ENCODE measurements at places on chromosomes 11 and 22.

GRCh38 chr22:25898707-25899365 is 156.8 kb downstream of the MYO18B start:
- DNase-seq, result no peak

GRCh38 chr11:118247041-118247440 is 5.1 kb downstream of the MPZL3 start:
- no peak for DNase-seq

DNA sequence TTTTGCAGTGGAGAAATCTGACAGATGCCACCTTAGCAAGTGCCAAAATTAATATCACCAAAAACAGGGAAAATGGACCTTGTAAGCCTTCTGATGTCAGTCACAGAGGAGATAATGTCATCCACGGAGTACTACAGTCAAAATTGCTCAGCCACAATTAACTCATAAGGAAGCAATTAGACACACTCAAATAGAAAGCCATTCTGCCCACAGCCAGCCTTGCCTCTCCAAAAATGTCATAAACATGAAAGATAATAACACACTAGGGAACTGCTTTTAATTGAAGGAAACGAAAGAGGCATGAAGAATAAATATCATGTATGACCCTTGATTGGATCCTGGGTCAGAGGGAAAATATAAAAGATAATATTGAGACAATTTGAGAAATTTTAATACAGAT is 505.6 kb upstream of the API5 start:
- no peak for DNase-seq

DNA sequence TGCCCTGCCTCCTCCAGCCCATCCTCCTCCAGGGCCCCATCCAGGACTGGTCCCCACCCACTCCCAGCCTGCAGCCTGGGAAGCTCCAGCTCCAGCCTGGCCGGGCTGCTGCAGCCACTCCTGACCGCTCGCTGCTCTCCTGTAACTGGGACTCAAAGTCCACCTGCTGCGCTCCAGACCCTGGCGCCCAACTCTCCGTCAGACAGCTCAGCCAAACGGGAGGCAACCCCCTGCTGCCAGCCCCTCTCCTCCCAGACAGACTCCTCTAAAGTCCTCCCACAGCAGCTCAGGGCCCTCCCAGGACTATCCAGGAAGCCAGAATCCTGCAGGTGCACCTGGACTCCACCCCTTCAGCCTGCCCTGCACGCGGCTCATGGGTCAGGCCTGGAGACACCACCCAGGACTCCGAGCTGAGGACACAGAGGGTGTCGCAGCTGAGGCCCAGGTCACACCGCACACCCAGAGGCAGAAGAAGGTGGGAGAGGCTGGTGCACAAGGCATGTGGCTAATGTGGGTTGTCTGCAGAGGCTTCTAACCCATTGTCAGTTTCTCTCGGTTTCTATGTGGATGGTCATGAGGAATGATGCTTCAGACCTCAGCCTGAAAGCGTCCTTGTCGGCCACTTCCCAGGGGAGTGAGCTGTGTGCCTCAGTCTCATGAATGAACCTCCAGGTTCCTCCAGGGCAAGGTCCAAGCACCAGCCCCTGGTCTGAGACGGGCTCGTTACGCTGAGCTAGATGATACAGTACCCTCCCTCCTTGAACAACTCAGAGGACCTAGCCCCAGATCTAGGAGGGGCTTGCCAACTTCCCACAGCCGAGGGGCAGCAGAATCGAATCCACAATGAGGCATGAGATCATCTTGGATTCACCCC is 1514.8 kb downstream of the TBC1D22A start:
- DNase-seq, result no peak

DNA sequence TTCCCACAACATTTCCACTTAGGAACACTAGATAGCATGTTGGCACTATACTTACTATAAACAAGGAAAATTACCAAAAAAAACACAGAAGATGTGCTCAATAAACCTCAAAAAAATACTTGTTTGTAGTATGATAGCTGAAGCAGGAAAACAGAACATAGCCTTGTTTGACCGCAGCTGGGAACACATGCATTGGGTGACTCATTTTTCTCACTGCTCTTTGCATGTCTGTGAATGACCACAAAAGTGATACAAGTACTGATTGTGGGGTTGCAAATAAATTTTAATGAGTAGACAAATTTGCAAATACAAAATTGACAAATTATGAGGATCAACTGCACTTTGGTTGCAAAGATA is 22.8 kb upstream of the GUCY1A2 start:
- no peak for DNase-seq

Data from D341Med (cell line).